Activated CD4-positive, alpha-beta T cell treated with anti-CD3 and anti-CD28 coated beads for 1 hour (primary cell): ENCODE measurements at places on chromosomes 3 and 15.

DNA sequence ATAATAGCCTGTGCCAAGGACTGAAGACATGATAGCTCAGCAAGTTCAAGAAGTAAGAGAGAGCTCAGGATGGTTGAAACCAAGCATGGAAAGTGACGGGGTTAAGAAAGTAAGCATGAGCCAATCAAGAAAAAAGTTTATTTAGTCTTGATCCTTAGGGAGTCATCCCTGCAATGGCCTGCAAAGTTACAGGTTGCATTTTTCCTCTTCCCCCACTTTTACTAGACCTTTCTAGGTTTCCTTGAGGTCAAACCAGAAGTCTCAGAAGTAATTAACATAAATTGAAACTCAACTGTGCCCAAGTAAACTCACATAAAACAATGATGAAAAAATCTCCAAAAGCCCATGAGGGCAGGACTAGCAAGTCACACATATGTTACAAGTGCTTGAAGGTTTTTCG, 250.9 kb downstream of the MAGI1 start:
- no peak for DNase-seq

GRCh38 chr3:104102386-104102785, 1264.3 kb upstream of the ALCAM start:
- DNase-seq: no peak

- DNase-seq: no peak
Measured at GRCh38 chr15:35987056-35987455, 441.1 kb upstream of the DPH6 start.

DNA sequence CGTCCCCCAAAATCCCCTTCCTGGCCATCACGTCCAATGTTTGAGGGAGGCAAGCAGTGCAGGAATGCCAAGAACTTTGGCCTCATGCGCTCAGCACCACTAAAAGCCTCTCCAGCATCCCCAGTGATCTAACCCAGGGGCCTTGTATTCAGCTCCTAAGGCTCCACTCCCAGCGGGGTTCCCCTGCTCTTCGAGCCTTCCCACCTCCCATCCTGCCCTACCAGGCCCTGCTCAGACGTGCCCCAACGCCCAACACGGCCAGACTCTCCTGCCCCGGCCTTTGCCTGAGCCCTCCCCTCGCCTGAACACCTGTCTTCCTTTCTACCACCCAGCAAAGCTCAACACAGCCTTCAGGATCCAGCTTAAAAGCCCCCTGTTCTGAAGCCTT, 30.5 kb downstream of the PLXND1 start:
- no peak for DNase-seq

- DNase-seq: no peak
Measured at GRCh38 chr3:51657234-51657633, 13.8 kb upstream of the TEX264 start.

DNA sequence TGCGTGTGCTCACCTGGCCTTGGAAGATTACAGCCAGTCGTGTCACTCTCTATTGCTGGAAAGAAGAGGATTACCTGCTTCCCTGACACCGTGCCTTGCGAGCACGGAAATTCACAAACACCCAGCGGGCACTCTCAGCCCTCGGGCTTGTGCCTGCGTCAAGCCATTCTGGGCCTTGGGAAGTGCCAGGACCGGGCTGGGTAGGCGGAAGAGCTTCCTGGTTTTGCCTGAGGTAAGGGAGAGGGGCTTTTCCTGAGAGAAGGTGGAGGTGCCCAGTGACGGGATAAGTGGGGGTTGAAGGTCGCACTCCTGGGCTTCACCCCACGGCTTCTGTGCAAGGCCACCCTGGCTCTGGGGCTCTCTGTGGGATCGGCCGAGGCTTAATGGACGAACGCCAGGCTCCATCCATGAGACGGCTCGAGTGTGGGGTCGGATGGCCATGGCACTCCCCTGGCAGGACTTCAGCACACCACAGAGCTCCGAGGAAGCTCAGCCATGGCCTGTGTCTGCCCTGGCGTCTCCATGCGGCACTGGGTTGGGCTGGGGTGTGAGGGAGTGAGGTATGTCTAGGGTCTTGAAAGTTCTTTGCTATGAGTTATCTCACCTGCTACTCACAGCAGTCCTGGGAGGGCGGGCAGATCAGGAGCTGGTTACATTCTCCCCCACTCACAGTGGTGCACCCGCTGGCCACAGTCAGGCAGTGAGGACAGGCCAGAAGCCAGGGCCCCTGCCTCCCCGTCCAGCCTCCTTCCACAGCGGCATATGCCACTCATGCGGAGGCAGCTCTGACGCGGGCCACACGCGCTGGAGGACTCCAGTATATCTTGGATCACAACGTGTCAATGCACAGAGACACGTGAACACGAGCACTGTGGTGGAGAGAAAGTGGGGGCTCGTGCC, 209.0 kb downstream of the XXYLT1 start:
- DNase-seq: no peak
